ENCODE measurements at places on chromosomes 1 and 21.

DNA sequence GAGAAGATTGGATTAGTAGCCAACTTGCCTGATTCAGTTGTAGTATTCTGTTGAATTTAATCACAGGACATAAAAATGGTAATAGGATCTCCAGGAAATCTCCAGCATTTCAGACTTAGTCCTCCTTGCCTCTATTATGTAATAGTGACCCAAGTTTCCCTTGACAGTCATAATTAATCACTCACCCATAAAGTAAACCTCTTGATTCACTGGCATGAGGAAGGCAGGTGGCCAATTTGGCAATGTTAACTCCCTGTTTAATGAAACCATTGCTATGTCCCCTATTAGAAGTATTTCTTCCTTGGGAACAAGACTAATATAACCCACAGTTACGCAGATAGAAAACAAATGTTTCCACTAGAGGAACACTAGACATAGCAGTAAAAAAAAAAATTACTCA, 604.8 kb upstream of the CXADR start:
- no peak for DNase-seq

GRCh38 chr1:163544441-163544840, 222.7 kb downstream of the NUF2 start:
- no peak for DNase-seq

GRCh38 chr1:29835406-29835805, 599.1 kb downstream of the PTPRU start:
- DNase-seq, result no peak

DNA sequence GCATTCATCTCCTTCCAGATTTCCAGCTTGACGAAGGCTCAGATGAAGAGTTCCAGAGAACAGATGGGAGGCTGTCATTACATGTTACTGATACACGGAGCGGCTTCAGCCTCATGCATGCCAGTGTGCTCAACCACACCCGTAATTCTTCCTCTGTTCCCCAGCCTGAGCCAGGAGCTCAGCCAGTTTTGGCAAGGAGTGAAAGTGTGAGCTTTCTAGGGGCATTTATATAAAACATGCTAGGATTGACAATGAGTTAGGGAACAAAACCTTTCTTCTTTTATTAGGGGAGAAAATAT, 290.4 kb upstream of the PLXNA2 start:
- no peak for DNase-seq

GRCh38 chr21:44370027-44370735, 16.8 kb downstream of the TRPM2 start:
- DNase-seq, result peak; percentile 54

DNA sequence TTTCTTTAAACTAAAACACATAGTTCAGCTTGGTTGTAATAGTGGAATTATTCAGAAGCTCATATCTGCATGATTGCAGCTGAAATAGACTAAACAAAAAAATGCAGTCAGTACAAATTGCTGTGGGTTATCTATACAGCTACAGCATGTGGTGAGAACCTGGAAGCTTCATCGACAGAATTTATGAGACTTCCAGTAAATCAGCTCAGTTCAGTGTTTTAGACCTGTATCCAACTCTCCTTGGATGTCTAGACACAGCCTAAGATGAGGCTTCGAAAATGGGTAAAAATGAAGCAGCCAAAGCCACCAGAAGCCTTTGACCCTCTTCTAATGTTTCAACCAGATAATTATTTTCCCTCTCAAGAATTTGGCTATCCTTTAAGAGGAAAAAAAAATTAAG, 127.1 kb upstream of the C1orf105 start:
- DNase-seq, result no peak

GRCh38 chr1:58515794-58516401, 30.6 kb downstream of the OMA1 start:
- DNase-seq, result no peak

- DNase-seq, result no peak
These were observed 2.1 kb downstream of the C8B start for GRCh38 chr1:56963667-56964066.

DNA sequence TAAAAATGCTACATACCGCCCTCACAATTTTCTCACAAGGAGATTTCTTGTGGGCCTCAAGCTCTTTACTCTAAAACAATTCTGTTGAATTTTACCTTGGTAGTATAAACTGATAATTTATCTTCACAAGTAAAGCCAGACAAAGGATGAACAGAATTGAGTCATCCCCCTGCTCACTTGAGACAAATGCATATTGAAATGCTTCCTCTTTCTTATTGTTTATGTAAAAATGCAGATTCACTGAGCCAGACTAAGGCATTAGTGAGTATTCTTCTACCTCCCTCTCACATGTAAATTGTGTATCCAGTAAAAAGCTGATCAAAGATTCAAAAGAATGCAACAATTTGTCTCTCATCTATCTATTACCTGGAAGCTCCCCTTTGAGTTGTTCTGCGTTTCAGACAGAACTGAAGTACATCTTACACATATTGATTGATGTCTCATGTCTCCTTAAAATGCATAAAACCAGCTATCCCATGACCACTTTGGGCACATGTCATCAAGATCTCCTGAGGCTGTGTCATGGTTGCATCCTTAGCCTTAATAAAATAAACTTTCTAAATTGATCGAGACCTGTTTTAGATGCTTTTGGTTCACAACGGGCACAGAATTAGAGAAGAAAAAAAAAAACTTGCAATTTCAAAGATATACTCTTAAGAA, 743.1 kb upstream of the B3GALT2 start:
- no peak for DNase-seq

DNA sequence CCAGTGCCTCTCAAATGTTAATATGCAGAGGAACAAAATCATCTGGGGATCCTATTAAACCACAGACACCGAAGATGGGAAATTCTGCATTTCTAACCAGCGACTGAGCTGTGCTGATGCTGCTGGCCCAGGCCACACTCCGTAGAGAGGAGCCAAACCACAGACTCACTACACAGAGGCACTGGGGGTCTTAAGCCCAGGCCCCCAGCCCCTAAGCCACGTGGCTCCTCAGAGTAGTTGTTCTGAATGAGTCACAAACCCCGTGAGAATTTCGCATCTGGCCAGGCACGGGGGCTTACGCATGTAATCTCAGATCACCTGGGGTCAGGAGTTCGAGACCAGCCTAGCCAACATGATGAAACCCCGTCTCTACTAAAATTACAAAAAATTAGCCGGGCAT, 2.8 kb upstream of the CELA2A start:
- no peak for DNase-seq

DNA sequence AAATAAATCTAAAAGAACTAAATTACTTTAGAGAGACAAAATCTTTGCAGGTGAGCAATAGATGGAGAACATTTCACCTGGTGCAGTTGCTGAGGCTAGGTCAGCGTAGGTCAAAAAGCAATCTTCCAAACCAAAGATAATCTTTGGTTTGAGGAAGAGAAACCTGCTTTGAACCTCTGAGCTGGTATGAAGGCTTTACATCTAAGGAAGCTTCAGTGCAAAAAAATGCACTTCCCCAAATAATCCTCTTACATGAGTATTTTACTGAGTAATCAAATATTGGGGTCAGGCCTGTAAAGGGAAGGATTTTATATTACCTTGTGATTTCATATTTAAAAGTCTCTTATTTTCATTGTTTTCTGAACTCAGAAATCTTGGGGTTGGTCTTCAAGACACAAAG, 223.6 kb downstream of the SRGAP2C start:
- DNase-seq, result no peak

- DNase-seq, result peak; percentile 33
These were observed 101.6 kb downstream of the DMRTB1 start for GRCh38 chr1:53560581-53561502.

DNA sequence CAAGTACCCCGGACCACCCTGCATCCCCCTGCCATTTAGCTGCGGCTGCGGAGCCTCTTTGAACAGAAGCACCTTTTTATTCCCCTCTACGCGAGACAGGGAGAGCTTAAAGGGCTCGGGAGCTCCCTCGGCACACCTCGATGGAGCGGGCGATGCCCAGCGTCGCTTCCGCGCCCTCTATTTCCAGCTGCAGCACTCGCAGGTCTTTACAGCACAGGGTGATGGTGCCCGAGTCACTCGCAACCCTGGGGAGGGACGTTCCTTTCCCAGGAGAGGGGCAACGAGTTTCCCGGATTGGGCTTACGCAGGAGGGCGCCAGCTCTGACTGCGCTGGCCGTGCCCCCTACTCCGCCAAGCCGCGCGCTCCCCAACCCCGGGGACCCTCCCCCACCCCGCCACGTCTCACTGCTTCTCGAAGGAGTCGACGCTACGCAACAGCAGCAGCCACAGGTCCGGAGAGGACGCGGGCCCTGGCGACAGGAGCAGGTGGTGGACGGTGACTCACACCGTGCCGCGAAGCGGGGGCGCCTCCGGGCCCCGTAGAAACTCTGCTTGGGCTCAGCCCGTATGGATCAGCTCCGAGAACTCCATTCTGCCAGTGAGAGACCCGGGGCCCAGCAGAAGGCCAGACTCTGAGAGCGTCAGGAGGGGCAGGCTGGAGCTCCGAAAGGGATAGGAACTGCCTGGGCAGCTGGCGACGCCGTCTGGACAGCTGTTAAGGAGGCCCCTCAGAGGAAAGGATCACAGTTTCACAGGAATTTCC, 5.8 kb upstream of the FAM167B start:
- DNase-seq, result peak; percentile 69

DNA sequence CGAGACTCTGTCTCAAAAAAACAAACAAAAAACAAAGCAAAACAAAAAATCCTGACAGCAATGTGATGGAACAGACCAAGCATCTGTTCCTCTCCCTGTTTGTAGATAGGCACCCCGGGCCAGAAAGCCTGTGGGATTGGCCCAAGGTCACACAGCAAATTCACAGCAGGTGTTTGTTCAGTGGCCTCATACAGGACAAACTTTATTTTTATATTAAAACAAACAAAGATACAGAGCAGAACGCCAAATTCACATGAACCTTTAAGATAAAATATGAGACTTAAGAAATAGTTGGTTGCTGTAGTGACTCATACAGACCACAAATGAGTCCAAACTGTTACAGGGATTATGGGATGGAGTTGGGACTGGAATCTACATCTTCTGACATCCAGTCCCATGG, 2.3 kb upstream of the CELA2A start:
- DNase-seq, result no peak

DNA sequence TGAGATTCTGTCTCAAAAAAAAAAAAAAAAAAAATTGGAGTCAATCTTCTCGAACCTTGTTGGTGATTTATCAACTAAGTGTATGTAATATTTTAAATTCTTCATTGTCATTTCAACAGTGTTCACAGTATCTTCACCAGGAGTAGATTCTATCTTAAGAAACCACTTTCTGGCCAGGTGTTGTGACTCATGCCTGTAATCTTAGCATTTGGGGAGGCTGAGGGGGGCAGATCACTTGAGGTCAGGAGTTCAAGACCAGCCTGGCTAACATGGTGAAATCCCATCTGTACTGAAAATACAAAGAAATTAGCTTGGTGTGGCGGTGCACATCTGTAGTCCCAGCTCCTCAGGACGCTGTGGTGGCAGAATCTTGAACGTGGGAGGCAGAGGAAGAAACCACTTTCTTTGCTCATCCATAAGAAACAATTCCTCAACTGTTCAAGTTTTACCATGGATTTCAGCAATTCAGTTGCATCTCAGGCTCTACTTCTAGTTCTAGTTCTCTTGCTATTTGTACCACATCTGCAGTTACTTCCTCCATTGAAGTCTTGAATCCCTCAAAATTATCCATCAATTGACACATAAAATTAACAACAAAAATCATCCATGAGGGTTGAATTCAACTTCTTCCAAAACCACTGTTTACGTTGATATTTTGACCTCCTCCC, 30.4 kb upstream of the EYA3 start:
- no peak for DNase-seq

- DNase-seq, result peak; percentile 64
These were observed 17.2 kb upstream of the RASSF5 start for GRCh38 chr1:206489980-206490770.

GRCh38 chr1:109929588-109930251, 19.1 kb downstream of the CSF1 start:
- no peak for DNase-seq

All from Peyer's patch (tissue), 4 donors.